Kidney tubule cell (primary cell): ENCODE measurements at places on chromosomes 7 and 10.

DNA sequence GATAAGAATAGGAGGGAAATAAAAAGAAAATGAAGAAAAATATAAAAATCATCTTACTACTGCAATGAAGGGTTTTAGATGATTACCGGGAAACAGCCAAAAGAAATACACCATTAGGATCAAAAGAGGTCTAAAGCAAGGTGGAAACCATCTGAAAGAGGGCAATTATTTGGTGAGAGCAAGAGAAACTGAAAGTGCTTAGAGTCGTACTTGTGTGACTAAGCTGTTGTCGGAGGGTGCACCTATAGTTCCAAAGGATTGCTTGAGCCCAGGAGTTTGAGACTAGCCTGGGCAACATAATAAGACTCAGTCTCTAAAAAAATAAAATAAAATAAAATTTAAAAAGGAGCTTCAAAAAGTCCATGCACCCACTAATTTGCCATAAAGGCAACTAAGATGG, 169.5 kb downstream of the DKK1 start:
- DNase-seq, result no peak

DNA sequence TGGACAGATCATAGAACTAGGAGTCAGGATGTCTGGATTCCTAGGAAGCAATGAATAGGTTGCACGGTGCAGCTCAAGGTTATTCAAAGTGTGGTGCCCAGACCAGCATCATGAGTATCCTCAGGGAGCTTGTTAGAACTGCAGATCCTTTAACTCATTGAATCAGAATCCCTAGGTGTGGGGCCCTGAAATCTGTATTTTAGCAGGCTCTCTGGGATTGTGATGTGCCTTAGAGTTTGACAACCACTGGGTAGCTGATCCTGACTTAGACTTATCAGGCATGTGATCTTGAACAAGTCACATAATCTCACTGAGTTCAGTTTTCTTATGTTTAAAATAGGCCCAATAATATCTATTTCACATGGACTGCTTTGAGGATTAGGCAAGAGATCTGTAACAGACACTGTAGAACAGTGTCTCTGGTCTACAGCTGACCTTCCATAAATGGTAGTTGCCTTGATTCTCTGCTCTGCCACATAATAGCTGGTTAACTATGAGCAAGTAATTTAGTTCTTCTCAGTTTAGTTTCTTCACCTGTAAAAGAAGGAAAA, 46.4 kb upstream of the ATRNL1 start:
- peak; percentile 17 for DNase-seq

GRCh38 chr10:73131301-73131700, 21.0 kb downstream of the NUDT13 start:
- DNase-seq, result peak; percentile 13

- no peak for DNase-seq
Observed at GRCh38 chr10:65130162-65130758, 1609.1 kb downstream of the REEP3 start.

GRCh38 chr10:21719502-21719901, 185.5 kb downstream of the MLLT10 start:
- no peak for DNase-seq

DNA sequence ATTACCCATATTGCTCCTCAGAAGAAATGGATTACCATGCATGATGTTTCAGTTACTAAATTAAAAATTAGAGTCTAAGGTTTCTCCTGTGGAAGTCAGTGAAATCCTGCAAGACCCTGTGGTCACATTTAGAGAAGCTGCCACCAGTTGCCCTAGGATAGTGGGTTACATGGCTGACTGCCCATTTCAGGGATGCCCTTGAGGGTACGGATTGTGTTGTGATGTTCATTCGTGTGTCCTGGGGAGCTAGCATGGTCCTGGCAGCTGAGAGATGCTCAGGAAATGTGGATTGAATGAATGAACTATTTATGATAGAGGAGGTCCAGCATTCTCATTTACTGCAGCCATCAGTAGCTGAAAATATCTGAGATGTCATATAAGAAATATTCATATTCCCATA, 55.1 kb downstream of the TMEM178B start:
- DNase-seq, result no peak

- peak; percentile 78 for DNase-seq
Observed at GRCh38 chr10:15211464-15211979, 43.0 kb upstream of the NMT2 start.

- DNase-seq, result no peak
Observed at GRCh38 chr10:15486404-15486803, 115.3 kb upstream of the FAM171A1 start.

GRCh38 chr7:116534790-116535189, 10.0 kb downstream of the CAV1 start:
- no peak for DNase-seq

- peak; percentile 78 for DNase-seq
Observed at GRCh38 chr7:155738652-155739537, 73.4 kb downstream of the SHH start.

GRCh38 chr7:117116211-117116610, 162.9 kb downstream of the ST7 start:
- DNase-seq, result no peak

DNA sequence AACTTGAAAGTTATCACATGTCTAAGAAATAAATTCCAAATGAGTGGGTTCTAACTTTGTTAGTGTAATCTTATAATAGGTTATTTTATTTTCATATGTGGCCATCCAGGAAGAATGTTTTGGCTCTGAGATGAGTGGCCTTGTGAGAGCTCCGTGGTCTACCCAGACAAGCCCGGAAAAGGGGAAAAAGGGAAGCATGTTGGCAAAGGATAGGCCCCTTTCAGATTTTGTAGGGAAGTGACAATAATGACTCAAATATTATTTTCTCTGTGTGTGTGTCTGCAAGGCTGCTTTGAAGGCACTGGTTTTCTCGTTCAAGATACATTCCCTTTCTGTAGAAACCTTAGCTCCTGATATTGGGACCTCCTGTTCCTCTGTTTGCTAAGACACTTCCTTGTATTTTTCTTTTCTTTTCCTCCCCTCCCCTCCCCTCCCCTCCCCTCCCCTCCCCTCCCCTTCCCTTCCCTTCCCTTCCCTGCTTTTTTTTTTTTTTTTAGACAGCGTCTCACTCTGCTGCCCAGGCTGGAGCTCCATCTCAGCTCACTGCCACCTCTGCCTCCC, 240.8 kb downstream of the LRMDA start:
- no peak for DNase-seq

GRCh38 chr7:1664711-1665548, 5.1 kb upstream of the ELFN1 start:
- peak; percentile 38 for DNase-seq

DNA sequence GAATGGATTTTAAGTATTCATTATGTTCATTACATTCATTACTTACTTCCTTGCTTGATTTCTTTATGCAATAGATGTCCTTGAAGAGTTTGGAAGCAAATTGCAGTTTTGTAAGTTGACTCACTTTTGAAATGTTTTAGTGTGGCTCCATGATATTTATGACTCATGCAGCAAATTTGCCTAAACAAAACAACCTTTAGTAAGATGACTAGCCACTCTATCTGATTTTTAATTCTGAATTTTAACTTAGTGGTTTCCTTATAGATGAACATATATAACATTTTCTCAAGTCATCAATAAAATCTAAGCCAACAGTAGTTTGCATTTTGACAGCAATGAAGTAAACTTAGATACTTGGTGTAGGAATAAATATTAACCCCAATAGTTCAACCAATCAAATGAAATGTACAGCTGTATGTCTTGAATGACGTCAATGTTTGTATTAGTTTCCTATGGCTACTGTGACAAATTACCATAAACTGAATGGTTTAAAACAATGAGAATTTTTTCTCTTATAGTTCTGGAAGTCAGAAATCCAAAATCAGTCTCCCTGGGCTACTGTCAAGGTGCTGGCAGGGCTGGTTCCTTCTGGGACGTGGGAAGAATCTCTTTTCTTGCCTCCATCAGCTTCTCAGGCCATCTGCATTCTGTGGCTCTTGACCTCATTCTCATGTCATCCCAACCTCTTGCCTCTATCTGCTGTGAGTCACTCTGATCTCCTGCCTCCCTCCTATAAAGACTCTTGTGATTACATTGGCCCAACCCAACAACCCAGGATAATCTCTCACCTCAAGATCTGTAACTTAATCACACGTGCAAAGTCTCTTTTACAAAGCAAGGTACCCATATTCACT, 73.4 kb downstream of the AHR start:
- peak; percentile 94 for DNase-seq

GRCh38 chr7:80134536-80135308, at the start of gene GNAI1:
TSS of gene GNAI1 (plus strand) at chr7:80134831. CDS start at chr7:80135161, 330 bp downstream.
- DNase-seq, result peak; percentile 82
